Fibroblast of skin of left biceps (primary cell): ENCODE measurements at places on chromosomes 13 and 19.
A peak's percentile ranks its signal among the peaks of the same experiment; 100 is the strongest.

GRCh38 chr19:9250630-9251029 lies at the start of gene OR7E24:
Gene OR7E24 (plus strand): TSS chr19:9250930. CDS start chr19:9251044, 114 bp downstream.
- no peak for DNase-seq

GRCh38 chr13:20239748-20240147 lies 7.6 kb upstream of the GJB6 start:
- no peak for DNase-seq

DNA sequence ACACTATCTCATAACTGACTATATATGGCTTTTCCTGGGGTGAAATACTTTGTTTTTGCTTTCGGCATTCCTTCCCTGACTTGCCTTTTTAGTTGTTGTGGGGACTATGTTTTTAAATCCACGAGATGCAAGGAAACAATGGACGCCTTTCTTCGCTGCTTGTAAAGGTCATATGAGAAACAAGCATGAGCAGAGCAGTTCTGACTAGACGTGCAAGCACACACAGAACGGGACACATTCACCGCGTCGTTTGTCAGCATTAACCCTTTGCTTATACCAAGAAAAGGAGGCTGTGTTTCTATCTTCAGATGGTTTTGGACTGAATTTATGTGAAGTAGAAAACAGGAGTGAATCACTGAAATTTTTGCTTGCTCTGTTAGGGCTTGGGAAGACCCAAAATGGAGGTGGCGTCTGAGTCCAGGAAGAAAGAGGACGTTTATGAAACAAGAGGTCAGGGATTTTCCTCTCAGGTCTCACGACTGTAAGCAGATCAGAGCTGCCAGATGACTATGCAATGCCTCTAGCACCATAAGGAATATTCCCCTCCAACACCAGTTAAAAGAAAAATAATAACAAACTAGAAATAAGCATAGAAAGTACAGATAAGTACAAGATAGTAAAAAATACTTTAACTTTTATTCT lies 358.9 kb downstream of the DLEU7 start:
- DNase-seq = no peak

- DNase-seq = no peak
Measured at GRCh38 chr13:48507021-48507420, 25.9 kb downstream of the RCBTB2 start.

DNA sequence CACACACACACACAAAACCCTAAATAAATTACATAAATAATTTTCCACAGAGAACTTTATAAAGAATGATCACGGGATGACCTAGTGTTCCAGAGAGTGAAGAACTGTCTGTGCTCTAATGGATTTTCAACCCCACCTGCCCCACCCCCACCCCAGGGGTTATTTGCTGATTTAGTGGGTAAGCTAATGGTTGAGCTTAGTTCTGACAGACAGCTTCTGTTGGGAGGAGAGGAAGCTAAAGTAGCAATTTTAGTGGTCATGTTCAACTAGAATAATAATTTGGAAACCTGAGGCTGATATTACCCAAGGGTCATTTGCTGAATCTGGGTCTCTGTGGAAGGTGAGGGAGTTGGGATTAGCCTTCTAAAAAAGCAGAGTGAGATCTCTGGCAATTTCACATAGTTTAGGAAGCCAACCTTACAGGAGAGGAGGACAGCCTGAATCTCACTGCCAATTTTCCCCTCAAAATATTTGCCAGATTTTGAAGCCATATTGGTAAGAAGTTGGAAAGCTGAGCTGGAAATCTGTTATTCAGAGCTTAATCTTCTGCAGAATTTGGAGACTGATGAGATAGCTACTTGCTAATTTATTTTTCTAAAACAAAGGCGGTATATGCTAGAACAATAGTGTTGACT lies 68.7 kb downstream of the POSTN start:
- no peak for DNase-seq

GRCh38 chr13:78241278-78241919 lies 322.8 kb upstream of the EDNRB start:
- DNase-seq = no peak

GRCh38 chr19:52196256-52196967 lies 6.6 kb downstream of the PPP2R1A start:
- no peak for DNase-seq

- no peak for DNase-seq
Measured at GRCh38 chr13:106650690-106651205, 82.8 kb upstream of the ARGLU1 start.

- DNase-seq = no peak
Measured at GRCh38 chr13:41978007-41978406, 17.1 kb upstream of the VWA8 start.

GRCh38 chr19:54462655-54463530 lies 685 bp downstream of the LENG9 start:
- peak; percentile 47 for DNase-seq

DNA sequence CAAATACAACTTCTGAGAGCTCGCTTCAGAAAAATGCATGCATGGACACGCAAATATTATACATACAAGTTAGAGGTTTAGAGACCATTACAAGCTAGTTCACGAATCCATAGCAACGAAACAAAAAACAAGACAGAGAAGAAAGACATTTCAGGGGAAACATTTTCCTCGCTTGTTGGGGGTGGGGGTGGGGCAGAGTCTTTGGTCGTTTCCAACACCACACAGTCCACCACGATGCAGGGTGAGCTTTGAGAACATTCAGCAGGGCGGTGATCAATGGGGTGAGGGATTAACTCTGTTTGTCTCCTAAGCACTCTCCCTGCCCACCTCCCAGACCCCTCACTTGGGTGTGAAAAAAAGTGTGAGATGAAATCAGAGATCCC lies 651 bp downstream of the OXGR1 start:
- DNase-seq = no peak

DNA sequence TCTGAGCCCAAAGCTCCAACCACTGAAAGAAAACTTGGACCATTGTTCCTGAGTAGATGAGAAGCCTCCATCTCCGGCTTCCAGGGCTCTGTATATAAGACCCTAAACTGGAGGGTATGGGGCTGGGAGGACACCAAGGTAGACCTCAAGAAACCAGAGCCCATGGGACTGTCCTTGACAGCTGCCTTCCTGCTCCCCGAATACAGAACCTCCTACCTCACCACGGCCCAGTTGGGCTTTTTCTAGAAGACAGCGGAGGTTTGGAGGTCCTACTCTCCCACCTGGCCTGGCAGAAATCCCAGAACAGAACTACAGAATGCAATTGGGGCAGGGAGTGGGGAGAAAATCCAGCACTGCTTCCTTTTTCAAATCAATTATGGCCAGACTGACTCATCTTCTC lies 177.3 kb upstream of the ZNF507 start:
- no peak for DNase-seq
